Esophagus squamous epithelium (tissue), 5 donors: ENCODE measurements at places on chromosomes 7 and 10.

DNA sequence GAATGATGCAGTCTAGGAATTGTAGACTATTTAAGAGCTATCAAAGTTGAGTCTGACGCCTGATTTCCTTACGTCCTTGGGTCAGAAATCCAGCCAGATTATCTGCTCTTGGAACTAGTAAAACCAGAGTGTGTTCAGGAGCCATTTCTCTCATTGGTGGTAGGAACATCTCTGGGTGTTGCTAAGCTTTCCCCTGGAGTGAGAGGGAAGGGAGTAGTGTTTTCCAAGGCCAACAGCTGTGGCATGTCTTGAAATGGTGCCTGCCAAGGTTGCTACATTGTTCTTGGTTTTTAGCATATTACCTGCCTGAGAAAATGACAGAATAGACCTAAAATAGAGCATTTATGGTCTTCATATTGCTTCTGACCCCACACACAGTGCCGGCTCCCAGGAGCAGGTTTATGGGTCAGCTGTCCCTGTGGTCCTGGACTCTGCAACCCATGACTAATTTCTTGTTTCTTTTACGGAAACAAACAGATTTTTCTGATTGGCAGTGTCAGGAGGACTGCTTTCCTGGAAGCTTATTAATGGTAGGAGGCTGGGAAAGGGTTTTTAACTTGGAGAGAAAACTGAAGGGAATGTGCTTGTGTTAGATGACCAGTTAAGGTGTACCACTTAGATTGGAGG lies 17.5 kb downstream of the GBF1 start:
- no peak for DNase-seq

- no peak for DNase-seq
These were observed 31.0 kb upstream of the ZEB1 start for GRCh38 chr10:31288001-31288400.

GRCh38 chr7:148563583-148564274 lies 26.8 kb upstream of the C7orf33 start:
- no peak for DNase-seq

DNA sequence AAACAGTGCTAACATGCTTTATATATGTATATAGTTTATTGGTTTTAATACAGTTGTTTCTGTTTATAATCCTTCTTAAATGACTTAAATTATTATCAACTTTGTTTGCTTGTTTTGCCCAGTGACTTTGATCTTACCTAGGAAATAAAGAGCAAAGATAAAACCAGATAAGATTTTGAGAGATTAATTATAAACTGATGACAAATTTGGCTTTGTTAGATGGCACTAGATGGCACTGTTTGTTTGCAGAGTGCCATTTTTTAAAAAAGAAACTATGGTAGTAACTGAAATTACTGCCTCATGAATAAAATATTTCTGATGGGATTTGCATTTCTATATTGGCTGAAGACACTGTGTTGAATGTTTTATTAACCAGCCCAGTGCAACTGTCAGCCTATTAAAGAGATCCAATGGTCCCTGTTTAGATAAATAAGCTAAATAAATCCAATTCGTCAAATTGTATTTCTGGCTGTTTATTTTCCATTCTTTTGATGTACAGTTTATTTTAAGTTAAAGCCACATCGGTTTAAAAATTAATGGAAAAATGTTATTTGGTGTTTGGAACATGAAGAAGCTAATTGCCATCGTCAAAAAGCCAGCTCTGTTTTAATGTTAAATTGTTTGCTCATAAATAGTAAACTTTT lies 28.7 kb downstream of the VTI1A start:
- DNase-seq = no peak
